ENCODE measurements at places on chromosomes 2 and 18.

- no peak for DNase-seq
These were observed 70.2 kb downstream of the AGAP1 start for GRCh38 chr2:235564066-235564465.

GRCh38 chr2:29281086-29281915 is 166.1 kb downstream of the CLIP4 start:
- peak; percentile 61 for DNase-seq

GRCh38 chr18:2087877-2088673 is 483.2 kb downstream of the METTL4 start:
- DNase-seq, result no peak

GRCh38 chr2:179265082-179265510 is 464 bp upstream of the SESTD1 start:
- peak; percentile 45 for DNase-seq

GRCh38 chr2:212953170-212953920 is 198.1 kb downstream of the IKZF2 start:
- DNase-seq, result no peak

- no peak for DNase-seq
These were observed 189.7 kb downstream of the LRRTM1 start for GRCh38 chr2:80114812-80115211.

- no peak for DNase-seq
These were observed 55.1 kb downstream of the CDH19 start for GRCh38 chr18:66548747-66549146.

- DNase-seq, result no peak
These were observed 18.2 kb downstream of the SLC4A1AP start for GRCh38 chr2:27681841-27682240.

DNA sequence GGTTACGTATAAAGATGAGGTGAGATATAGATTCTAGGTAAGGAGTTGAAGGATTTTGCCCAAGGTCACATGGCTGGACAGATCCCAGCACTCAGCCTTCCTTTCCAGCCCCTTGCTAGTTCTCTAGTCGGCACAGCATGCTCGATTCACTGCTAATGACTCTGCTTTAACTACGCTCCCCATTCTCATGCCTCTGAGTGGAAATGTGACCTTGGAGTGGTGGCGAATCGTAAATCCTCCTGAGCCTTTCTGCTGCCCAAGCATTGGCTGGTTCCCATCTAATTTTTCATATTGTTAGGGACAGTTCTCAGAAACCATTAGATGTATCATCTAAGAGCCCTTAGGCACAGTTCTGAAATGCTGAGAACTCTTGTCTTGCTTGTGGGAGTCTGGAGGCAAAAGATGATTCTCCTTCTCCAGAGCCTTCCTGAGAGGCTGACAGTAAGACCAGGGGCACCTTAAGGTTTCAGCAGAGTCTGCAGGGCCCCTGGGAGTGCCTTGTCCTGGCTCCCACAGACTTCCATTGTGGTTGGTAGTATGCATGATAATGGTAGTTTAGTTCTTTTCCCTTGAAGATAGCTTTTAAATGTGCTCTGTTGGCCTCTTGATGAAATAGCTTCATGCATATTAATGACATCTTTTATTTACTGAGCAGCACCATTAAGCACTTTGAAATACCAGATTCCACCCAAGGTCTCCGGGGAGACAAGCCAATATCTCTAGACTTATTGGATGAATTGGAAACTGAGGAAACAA is 377.8 kb upstream of the SLC14A2 start:
- DNase-seq, result no peak

DNA sequence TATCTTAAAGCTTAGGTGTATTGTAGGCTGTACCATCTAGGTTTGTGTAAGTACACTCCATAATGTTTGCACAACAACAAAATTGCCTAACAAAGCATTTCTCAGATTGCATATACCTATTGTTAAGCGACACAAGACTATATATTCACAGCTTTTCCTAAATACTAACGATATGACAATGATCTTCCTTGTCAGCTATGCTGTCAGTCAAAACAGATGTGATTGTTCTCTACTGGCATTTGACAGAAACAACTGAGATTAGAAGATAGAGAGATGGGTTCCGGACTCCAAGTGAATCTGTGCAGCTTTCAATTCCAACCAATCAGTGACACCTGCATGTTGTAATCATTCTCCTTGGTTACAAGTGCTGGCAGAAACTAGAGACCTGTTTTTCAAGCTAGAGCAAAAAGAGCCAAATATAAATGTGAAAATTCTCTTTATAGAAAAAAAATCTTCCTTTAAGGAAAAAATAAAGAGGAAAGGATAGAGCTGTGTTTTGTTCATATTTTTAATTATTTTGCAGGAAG is 1232.3 kb upstream of the SLC39A10 start:
- peak; percentile 27 for DNase-seq

DNA sequence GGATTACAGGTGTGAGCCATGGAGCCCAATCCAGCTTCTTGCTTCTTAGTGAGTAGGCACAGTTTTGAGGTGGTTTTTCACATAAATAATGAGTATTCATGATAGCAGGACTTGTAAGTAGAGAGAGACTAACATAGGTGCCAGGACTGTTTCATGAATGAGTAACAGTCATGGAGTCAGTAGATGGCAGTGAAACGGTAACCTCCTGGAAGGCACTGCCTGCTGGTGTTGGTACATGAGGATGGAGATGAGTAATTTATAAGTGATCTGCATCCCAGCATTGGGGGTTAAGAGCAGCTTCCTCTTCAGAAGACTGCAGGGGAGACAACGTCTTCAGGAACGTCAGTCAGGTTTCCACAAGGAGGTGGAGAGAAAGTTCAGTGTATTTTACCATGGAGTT is 143.8 kb downstream of the HAUS1 start:
- DNase-seq, result no peak

GRCh38 chr2:1696472-1696871 is 47.8 kb downstream of the PXDN start:
- DNase-seq, result no peak

- no peak for DNase-seq
These were observed 186.2 kb downstream of the STK39 start for GRCh38 chr2:168060986-168061750.

GRCh38 chr18:7927119-7927518 is 360.0 kb downstream of the PTPRM start:
- DNase-seq, result no peak

- DNase-seq, result no peak
These were observed 675 bp downstream of the FZD5 start for GRCh38 chr2:207768866-207769596.

GRCh38 chr18:46071653-46072375 is at the start of gene PSTPIP2:
TSS of gene PSTPIP2 (minus strand) at chr18:46072260. CDS start at chr18:46072188, 72 bp downstream.
- peak; percentile 35 for DNase-seq

- no peak for DNase-seq
These were observed 13.9 kb downstream of the IL37 start for GRCh38 chr2:112924821-112925220.

GRCh38 chr2:871175-871727 is 79.4 kb upstream of the SNTG2 start:
- no peak for DNase-seq

DNA sequence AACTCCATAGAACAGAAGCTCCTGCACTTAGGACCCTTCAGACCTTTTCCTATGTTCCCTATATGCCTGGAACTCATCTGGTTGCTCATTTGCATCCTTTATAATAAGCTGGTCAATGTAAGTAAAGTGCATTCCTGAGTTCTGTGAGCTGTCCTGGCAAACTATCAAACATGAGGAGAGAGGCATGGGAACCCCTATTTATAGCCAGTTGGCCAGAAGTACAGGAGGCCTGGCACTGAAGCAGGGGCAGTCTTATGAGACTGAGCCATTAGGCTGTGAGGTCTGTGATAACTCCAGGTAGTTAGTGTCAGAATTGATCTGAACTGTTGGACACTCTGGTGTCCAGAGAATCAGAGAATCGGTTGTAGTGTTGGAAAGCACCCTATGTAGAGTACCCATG is 88.4 kb downstream of the EHD3 start:
- peak; percentile 5 for DNase-seq

DNA sequence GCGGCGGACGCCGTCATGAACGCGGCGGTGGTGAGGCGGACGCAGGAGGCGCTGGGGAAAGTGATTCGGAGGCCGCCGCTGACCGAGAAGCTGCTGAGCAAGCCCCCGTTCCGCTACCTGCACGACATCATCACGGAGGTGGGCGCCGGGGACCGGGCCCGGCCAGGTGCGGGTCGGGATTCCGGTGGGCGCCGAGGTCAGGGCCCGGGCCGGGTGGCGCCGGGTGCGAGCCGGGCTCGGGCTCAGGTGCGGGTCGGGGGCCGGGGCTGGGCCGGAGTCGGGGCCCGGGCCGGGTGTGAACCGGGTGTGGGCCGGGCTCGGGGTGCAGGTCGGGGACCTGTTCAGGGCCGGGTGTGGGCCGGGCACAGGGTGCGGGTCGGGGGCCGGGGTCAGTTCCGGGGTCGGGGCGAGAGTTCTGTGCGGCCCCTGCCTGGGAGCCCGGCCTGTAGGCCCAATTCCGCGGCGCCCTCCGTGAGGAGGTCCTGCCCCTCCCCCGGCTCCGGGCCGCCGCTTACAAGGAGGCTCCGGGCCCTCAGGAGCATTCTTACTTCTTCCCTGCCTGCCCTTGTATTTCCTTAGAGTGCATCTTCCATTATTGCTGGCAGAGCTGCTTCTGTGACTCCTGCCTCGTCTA is 447 bp downstream of the TRAF3IP1 start:
- no peak for DNase-seq

GRCh38 chr18:3163968-3164367 is 55.8 kb downstream of the MYOM1 start:
- no peak for DNase-seq

- DNase-seq, result peak; percentile 22
These were observed 797 bp upstream of the GRHL1 start for GRCh38 chr2:9950521-9951271.

DNA sequence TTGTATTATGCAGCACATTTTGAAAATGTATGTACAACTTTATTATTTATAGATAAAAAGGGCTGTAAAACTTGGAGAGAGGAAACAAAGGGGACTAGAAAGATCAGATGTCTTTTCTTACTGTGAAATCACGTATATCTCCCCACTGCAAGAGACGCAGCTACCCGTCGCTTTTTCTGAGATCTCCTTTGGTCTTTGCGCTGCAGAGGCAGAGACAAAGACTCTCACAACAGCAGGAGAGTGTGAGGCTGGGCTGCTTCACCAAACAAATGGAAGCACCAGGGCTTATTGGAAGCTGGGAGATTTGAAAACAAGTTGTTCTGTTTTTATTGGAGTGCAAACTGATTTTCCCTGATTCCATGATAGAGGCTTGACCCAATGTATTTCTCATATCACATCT is 129.0 kb upstream of the PARD3B start:
- no peak for DNase-seq

GRCh38 chr2:88554189-88554588 is 73.1 kb downstream of the EIF2AK3 start:
- DNase-seq, result no peak

GRCh38 chr18:59311631-59312030 is 6.8 kb downstream of the CPLX4 start:
- DNase-seq, result no peak

DNA sequence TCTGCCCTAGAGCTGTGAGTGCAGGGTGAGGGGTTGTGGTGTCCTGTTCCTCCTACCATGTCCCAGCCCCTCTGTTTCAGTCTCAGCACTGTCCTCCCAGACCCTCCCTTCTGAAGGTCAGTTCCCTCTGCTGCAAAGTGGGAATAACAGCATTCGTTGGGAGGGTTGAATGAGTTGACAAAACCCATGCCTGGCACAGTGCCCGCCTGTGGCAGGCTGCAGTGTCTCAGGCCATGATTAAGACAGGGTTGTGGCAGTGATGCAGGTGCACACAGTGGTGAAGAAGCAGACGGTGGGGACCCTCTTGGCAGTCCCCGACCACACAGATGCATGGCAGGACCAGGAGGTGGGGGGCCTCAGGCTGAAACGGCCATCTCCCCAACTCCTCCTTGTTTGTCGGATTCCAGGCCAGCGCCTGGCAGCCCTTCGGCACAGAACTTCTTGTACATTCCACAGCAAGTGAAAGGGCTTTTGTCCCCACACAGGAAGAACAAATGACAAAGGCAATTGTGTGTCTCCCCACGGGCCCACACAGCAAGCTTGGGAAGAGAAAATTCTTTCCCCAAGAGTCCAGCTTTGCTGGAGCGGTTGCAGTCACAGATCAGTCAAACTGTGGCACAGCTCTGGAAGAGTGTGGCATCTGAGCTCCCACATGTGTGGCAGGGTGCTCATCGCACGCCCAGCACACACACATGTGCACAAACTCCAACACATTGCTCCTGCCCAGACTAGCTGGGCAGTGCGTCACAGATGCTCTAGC is 92.0 kb upstream of the MSH2 start:
- DNase-seq, result peak; percentile 34

GRCh38 chr2:58357521-58357920 is 116.4 kb upstream of the FANCL start:
- DNase-seq, result no peak

- no peak for DNase-seq
These were observed 249.3 kb downstream of the ZNF385B start for GRCh38 chr2:179612108-179612507.

GRCh38 chr2:151770995-151771394 is 36.7 kb upstream of the NEB start:
- DNase-seq, result no peak

- no peak for DNase-seq
These were observed 156.2 kb upstream of the NDUFV2 start for GRCh38 chr18:8946066-8946838.

DNA sequence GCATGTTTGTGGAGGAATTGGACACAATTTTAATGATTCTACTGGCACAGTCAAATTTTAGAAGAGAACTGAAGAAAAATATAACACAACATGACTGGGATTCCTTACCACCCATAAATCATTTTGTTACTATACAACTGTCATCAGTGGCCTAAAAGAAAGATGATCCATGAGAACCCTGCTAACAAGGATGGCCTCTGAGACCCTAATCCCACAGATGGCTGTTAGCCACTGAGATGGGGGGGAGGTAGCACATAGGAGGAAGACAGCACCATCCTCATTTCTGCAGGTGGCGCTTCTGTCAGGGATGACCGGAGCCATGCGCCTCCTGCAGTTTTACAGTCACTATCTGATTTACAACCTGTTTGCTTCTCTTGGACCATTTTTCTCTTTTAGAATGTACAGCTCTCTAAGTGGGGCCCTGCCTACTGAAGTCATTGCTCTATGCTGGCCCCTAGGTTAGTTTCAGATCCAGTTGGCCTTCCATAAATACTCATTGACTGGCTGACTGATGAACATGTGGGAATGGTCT is 279.8 kb downstream of the NAPG start:
- DNase-seq, result no peak

Measured in G401 (cell line).